ENCODE measurements at places on chromosomes 2 and 18.

DNA sequence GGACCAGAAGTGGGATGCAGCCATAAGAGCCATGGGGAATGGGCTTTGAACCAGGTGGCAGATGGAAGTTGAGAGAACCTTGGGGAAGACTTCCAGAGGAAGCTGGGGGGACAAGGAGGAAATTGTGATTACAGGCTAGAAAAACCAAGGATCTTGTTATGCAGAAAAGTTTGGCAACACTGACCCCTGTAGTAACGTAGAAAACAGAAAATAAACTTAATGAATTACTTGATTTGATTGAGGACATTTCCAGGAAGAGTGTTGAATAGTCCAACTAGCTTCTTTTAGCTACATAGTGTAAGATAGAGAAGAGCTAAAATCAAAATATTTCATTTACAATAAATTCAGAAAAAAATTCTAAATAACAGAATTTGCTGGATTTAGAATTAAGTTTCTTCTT is 91.9 kb upstream of the GPC1 start:
- DNase-seq = no peak

GRCh38 chr2:135985826-135986393 is 484 bp upstream of the DARS1 start:
- DNase-seq = peak; percentile 78

- DNase-seq = no peak
Observed at GRCh38 chr2:240300261-240300821, 135.1 kb upstream of the GPC1 start.

- DNase-seq = peak; percentile 69
Observed at GRCh38 chr2:98654699-98655495, 46.5 kb downstream of the UNC50 start.

DNA sequence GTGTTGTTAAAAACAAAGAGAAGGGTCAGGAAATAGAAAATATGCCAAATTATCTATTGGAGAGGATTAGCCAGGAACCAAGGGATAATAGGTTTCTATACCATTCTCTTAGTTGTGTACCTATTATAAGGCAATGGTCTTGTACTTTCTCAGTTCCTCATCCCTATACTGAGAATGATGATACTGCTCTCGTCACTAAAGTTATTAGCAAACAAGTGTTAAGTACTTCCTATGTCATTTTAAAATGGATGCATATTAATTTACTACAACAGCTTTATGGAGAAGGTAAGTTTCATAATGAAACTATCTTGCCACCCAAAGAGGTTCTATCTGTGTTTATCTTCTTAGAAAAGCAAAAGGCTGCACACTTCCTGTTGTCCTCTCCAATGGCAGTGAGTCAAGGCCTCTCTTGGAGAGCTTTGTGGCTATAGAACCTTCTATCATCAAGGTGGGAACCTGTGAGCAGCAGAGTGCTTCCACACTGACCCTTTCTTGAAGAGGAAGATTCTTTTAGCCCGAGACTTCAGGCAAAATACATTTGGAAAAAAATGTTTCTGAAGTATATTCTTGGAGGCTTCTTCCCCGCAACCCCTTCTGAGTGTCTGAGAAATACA is 460.7 kb upstream of the FANCL start:
- DNase-seq = no peak

GRCh38 chr2:176246331-176246730 is 22.9 kb upstream of the MTX2 start:
- DNase-seq = no peak

GRCh38 chr2:125935559-125935958 is 720.4 kb upstream of the GYPC start:
- DNase-seq = no peak

GRCh38 chr2:216970359-216970915 is 110.6 kb upstream of the TNP1 start:
- no peak for DNase-seq

All from CD4-positive, alpha-beta T cell treated with Interleukin-15 for 1 hour (primary cell).